ENCODE measurements at places on chromosomes 2 and 18. TPM values are rescaled to one million over a fixed set of nuclear protein-coding genes. Genes with fewer than 3 reads are reported as not detected.

Gene IL1F10
- total RNA-seq: not detected

Gene SLC4A5
- total RNA-seq: 0.04 TPM

Gene FAM161A
- 2.9 TPM for total RNA-seq

Gene NT5DC4
- total RNA-seq: not detected

Gene CD8A
- not detected for total RNA-seq

Gene CABYR
- total RNA-seq: 1.5 TPM

Gene ACMSD
- not detected for total RNA-seq

Gene MARCO
- not detected for total RNA-seq

Gene KATNAL2
- 0.33 TPM for total RNA-seq

DNA sequence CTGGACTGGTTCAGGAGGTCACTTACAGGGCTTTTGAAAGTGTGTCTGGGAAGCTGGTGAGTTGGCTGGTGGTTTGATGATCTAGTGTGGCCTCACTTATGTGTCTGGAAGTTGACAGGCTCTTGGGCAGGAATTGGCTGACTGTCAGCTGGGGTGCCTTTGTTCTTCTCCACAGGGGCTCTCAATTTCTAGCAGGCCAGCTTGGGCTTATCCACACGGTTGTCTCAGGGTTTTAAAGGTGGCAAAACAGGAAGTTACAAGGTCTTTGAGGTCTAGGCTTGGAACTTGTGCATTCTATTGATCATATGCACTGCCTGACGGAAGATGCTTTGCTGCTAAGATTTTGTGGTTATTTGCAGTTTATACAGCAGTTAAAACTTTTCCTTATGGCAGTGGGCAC lies 52.0 kb upstream of the CELF4 start:
- DNase-seq: no peak

- DNase-seq: no peak
Measured at GRCh38 chr2:95052307-95052706, 26.8 kb downstream of the MAL start.

DNA sequence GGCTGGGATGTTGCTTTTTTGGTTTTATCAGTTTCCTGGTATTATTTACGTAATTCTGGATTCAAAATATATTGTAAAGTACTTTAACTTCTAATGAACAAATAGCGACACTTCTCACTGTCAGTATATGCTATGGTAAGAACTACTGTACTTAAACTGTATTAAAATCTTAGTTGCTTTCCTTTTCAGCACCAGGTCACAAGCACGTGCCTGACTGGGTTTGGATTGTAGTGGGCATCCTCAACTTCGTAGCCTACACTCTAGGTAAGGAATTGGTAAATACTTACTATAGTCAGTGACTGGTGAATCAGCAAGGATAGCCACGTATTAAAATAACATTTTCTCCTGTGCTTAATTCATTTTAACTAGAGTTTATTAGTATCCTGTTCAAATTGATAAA lies 20.4 kb upstream of the ADGRF3 start:
- no peak for DNase-seq

DNA sequence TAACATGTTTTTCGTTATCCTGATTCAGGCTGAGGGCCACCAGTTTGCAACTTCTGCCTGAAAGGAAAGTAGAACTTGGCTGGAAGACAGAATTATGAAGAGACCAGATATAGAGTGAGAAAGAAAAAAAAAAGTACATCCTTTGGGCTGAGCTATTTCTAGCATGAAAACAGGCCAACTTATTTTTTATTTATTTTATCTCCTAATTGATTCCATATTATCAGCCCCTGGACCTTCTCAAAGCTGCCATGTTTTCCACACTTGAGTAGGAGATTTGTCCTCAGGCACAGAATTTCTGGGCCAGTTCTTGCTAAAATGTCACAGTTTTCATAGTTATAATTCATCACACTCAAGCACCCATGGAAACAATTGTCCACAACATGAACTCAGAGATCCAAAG lies 586.8 kb upstream of the CNTNAP5 start:
- no peak for DNase-seq

DNA sequence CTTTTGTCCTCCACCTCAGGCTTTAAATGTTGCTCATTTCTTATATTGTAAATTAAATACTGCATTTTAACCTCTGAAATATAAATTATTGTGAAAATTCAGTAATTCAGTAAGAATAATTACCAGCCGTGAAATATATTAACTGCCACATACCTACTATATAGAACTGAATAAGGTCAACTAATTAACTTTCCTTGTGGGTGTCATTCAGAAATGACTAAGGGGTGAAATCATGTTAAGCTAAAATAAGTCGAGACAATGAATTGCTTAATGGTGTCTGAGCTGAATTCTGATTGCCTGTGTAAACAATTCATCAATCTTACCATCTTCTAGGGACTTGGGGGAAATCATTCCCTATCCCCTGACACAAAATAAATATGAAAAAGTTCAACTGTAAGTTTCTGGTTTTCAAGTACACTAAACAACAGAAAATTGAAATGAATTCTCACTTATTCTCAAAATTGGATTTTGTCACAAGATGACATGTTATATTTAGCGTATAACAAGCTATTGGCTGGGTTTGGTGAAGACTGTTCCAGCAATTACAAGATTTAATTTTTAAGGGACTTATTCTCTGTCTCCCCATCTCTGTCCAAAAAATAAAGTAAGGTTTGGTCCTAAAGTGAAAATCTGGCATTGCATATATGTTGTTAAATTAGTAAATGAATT lies 255.1 kb downstream of the METTL4 start:
- no peak for DNase-seq

GRCh38 chr2:98569197-98569793 lies 39.0 kb downstream of the COA5 start:
- no peak for DNase-seq

- DNase-seq: no peak
Measured at GRCh38 chr2:240184656-240185055, 44.2 kb upstream of the OTOS start.

DNA sequence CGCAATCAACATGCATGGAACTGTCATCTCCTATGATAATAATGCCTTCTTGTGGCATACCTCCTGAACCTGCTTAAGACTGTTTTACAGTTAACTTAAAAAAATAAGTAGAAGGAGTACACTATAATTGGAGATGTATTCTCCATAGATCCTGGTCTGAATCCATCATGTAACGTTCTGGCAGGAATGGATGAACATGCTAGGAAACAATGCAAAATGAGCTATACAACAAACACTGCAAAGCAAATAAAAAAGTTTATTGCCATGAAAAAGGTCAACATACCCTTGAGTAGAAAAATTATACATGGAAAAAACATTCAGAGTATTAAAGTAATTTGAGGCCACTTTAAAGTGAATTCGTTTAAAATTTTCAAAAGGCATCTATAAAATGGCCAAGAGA lies 71.5 kb upstream of the SCN7A start:
- no peak for DNase-seq

DNA sequence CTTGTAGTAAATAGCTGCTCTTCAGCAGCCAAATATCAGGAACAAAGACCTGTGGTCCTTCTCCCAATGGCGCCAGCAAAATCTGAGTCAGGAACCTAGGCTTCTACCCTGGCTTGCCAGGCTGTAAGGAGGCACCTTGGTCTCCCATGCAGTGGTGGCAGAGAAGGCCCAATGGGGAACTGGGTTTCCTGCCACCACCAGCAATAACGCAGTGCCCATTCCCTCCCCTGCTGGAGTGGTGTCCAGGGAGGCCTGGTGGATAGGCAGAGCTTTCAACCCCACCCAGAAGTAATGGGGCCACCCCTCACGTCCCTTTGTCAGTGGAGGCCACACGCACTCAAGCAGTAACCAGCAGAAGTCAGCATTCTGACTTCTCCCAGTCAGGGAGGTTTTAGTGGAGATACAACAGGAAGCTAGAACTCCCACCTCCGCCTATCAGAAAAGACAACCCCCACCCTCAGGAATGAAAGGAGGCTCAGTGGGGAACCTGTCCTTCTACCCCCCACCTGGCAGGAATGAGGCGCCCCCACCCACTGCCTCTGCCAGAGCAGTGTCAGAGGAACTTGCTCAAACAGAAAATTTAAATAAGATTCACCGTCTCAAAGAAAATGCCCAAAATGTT lies 132.4 kb downstream of the COPS8 start:
- DNase-seq: no peak

GRCh38 chr2:98448441-98449145 lies 3.9 kb downstream of the INPP4A start:
- DNase-seq: no peak

DNA sequence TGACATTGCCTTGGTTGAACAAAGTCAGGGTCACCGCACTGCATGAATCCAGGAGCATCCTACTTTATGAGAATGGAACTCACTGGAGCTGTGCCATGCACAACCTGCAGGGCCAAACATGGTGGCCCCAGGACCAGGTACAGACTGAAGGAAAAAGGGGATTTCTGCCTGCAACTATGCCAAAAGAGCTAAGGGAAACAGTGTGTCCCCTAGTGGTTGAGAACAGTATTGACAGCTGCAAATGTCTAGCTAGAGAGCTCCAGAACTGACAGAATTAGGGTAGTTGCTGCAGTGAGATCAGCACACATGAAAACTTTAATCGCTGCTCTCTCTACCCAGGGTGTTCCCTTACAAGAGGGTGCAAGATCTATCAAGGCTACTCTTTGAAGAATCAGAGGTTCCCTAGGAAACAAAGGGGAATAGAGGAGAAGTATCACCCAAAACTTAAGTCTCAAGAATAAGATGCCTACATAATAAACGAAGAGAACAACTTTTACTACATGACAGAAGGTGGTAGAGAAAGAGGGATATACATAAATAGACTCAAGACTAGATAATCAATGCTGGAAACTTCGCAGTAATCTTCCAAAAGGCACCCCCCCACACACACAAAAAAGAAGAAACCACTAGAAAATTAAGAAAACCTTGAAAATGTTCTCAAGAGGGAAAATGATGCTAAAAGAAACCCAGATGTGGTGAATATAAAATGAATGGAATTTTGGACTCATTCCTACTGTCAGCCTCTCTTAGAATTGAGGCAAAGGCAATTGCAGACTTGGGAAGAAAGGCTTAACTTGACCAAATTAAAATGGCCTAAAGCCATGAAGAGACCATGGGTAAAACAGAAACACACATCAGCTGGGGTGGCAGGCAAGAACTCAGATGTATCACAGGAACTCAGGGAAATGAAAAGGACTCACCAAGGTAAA lies 43.6 kb upstream of the IHH start:
- no peak for DNase-seq

- DNase-seq: no peak
Measured at GRCh38 chr2:143397884-143398614, 268.8 kb downstream of the ARHGAP15 start.

All from pulmonary artery endothelial cell (primary cell).